MCF 10A (cell line): ENCODE measurements at places on chromosomes 3 and 15. TPM values are rescaled to one million over a fixed set of nuclear protein-coding genes. Genes with fewer than 3 reads are reported as not detected.

- no peak for DNase-seq
Observed at GRCh38 chr3:8313560-8314267, 187.9 kb upstream of the LMCD1 start.

- no peak for DNase-seq
Observed at GRCh38 chr3:15486020-15486419, 35.5 kb downstream of the COLQ start.

KNG1 gene
- not detected in 2 replicates for total RNA-seq

DNA sequence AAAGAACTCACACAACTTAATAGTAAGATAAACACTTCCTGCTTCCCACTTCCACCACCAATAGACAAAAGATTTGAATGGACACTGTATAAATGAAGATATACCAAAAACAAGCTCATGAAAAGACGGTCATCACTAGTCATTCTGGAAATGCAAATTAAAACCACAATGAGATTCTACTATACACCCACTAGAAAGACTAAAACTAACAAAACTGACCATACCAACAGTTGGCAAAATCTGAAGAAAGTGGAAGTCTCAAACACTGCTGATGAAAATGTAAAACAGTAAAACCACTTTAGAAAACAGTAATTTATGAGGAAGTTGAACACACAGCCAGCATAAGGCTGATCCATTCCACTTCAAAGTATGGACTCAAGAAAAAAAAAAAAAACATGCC lies 35.6 kb upstream of the CD96 start:
- DNase-seq = no peak

DNA sequence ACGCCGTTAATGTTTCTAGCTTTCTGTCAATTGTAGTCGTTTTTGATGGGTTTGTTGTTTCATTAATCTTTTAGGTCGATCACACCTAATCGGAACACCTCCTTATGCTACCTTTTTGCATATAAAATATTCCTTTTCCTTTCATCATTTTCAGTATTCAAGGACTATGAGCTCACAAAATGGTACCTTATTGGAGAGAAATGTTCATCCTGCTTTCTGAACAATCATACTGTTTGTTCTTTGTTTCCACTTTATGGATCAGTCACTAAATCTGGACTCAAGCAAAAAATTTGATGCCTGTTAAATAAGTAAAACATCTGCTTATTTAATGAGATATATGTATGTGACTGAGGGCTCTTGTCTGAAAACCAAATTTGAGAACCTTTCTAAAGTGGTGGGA lies 1.1 kb downstream of the KIF15 start:
- DNase-seq = no peak

GRCh38 chr15:62849316-62850106 lies 193.0 kb upstream of the TPM1 start:
- DNase-seq = no peak

GRCh38 chr3:141235661-141236171 lies 4.1 kb downstream of the PXYLP1 start:
- no peak for DNase-seq

A4GNT gene
- total RNA-seq = not detected in 2 replicates

DNA sequence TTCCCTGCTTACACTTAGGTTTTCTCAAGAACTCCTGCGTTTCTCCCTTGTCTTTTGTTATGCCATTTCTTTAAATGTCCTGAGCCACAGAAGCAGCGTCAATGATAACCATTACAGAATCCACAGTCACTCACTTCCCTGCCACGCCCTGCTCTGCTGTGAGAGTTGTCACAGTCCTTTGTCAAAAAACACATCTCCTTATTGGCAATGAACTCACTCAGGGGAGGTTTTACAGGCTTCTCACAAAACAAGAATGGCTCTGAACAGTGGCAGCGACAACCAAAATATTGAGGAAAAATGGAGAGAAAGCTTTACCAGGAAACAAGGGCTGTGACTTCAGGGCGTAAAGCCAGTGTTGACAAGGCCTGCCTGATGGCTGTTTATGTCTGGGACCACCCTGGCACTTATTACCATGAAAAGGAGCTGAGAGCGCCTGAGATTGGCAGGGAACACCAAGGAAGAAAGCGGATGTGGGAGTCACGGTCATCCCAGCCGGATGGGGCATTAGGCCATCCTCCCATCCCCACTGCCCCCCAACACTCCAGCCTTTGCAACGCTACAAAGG lies 111.5 kb downstream of the ADAMTS9 start:
- no peak for DNase-seq

ERC2 gene
- 0.42 and 0.44 TPM in 2 replicates for total RNA-seq

DNA sequence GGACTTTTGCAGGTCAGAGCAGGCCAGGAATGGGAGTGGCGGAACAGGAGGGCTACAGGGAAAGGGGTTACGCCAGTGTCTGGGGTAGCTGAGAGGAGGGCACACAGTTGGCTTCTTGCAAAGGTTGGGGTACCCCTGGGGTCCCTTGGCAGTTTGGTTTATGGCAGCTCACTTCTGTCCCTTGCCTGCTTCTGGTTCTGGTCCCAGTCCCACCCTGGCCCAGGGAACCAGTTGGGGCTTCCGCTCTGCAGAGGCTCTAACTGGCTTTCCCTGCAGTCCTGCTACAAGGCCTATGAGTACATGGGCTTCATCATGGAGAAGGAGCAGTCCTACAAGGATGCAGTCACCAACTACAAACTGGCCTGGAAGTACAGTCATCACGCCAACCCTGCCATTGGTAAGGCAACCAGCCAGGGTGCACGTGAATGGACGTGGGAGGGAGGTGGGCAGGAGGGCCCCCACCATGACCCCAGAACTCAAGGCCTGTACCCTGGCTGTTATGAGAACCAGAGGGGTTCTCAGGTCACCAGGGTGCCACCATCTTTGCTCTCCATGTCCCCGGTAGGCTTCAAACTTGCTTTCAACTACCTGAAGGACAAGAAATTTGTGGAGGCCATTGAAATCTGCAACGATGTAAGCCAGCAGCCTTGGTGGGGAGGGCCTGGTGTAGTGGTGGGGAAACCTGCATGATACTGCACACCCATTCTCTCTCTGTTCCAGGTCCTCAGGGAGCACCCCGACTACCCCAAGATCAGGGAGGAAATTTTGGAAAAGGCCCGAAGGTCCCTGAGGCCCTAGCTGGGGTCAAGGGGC lies 15.2 kb downstream of the CSRNP1 start:
- DNase-seq = no peak

DNA sequence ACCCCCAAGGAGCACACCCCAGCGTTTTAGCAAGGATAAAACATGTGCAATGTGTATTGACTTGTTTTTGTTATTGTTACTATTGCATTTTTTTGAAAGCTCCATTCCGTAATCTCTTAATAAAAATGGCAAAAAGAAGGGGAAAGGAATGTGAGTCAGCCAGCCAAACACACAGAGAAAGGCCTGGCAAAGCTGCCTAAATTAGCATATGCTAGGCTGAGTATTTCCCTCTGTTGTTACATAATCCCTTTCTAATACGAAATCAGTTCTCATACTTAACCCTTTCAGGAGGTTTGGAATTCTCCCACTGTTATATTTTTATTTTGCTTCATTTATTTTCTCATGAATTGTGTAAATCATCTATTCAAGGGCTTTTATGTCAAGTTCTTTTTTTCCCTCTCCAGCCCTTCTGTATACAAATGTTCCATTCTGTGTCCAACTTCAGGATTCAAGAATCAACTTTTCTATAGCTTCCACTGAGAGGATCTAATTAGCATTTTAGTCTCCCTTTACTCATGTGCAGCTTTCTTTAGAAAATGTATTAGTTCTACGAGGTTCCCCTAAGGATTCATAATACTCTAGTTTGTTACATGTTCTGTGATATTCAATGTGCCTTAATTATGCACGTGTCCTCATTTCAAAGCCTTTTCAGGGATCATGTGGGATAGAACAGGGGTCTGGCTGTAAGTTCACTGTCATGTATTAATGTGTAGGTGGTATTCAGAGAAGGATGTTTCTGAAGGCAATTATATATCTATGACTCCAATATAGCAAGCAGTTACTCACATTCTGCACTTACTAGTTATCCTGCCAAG lies 9.2 kb downstream of the CADM2 start:
- DNase-seq = no peak

CPLX3 gene
- total RNA-seq = not detected in 2 replicates

CYP19A1 gene
- 1.1 TPM in 1 of 2 replicates, not detected in the other for total RNA-seq

- DNase-seq = no peak
Observed at GRCh38 chr3:167287308-167287707, 92.8 kb downstream of the ZBBX start.

SKOR1 gene
- 0.07 and 0.17 TPM in 2 replicates for total RNA-seq

NLGN1 gene
- not detected in 2 replicates for total RNA-seq

- DNase-seq = peak; percentile 77
Observed at GRCh38 chr3:52001443-52001974, 5.8 kb upstream of the RPL29 start.

ZIC1 gene
- total RNA-seq = not detected in 2 replicates

GRCh38 chr3:42732196-42732828 lies 29.7 kb upstream of the HHATL start:
- no peak for DNase-seq

CLSTN2 gene
- not detected in 2 replicates for total RNA-seq

DNA sequence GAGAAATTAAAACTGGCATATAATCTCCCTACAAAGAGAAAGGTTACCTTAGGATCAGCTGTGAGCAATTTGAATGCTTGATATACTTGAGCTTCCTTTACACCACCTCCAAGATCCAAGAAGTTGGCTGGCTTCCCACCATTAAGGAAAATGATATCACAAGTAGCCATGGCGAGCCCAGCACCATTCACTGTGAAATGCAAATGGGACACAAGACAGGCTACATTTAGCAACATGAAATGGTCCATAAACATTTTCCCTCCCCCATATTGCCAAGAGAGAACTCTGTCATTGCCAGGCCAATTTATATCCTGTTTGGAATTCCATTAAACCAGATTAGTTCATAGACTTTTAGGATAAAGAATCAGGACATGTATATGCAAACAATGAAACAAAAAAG lies 158.7 kb downstream of the SUCLG2 start:
- no peak for DNase-seq

AADACL2 gene
- total RNA-seq = not detected in 2 replicates
